Esophagus muscularis mucosa (tissue), 4 donors: ENCODE measurements at places on chromosomes 7 and 10. TPM values are rescaled to one million over a fixed set of nuclear protein-coding genes. Genes with fewer than 3 reads are reported as not detected.

Gene CELF2
- total RNA-seq, result 128 TPM

DNA sequence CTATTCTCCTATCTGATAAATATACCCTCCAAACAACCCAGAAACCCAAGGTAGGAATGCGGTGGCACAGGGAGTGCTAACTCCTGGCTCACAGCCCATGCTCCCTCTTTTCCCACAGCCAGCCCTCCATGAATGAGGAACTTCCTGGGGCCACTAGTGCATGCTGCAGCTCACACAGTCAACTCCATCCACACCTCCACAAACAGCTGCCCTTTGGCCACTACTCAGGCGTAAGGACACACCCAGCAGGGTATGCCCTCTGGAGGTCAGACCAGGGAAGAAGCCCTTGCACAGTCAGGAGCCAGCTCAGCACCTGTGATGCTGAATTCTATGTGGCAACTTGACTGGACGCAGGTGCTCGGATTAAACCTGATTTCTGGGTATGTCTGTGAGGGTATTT is 85.2 kb upstream of the PIK3CG start:
- no peaks in the 10 kb centered on the region for H3K36me3 ChIP-seq
- H3K4me1 ChIP-seq, result peaks cover 5% of the 10 kb centered on the region
- no peak overlapping the region for H3K4me3 ChIP-seq
- no peak for DNase-seq
- H3K27ac ChIP-seq, result no peak overlapping the region

GRCh38 chr10:15361131-15361530 is 10.0 kb downstream of the FAM171A1 start:
- H3K27me3 ChIP-seq, result no peaks in the 10 kb centered on the region
- no peak overlapping the region for H3K4me3 ChIP-seq
- DNase-seq, result no peak
- H3K27ac ChIP-seq, result no peak overlapping the region

Gene ANKRD7
- 0.97 TPM for total RNA-seq

DNA sequence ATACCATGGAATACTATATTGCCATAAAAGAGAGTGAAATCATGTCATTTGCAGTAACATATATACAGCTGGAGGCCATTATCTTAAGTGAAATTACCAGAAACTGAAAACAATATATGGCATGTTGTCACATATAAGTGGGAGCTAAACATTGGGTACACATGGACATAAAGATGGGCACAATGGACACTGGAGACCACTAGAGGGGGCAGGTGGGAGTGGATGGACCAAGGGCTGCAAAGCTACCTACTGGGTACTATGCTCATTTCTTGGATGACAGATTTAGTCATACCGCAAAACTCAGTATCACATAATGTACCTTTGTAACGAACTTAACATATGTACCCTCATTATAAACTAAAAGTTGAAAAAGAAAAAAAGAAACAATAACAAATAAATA is 1167.6 kb downstream of the NXPH1 start:
- H3K36me3 ChIP-seq, result no peaks in the 10 kb centered on the region
- H3K27ac ChIP-seq, result no peak overlapping the region
- no peak for DNase-seq
- H3K4me3 ChIP-seq, result no peak overlapping the region
- no peaks in the 10 kb centered on the region for H3K27me3 ChIP-seq
- H3K4me1 ChIP-seq, result no peaks in the 10 kb centered on the region

GRCh38 chr10:26679588-26679987 is 17.9 kb upstream of the PDSS1 start:
- no peaks in the 10 kb centered on the region for H3K27me3 ChIP-seq
- H3K4me1 ChIP-seq, result no peaks in the 10 kb centered on the region
- no peak overlapping the region for H3K27ac ChIP-seq
- H3K36me3 ChIP-seq, result no peaks in the 10 kb centered on the region

- H3K27ac ChIP-seq, result no peak overlapping the region
- H3K4me1 ChIP-seq, result no peaks in the 10 kb centered on the region
- DNase-seq, result no peak
- no peaks in the 10 kb centered on the region for H3K27me3 ChIP-seq
These were observed 28.1 kb downstream of the DCLRE1A start for GRCh38 chr10:113825791-113826190.

DNA sequence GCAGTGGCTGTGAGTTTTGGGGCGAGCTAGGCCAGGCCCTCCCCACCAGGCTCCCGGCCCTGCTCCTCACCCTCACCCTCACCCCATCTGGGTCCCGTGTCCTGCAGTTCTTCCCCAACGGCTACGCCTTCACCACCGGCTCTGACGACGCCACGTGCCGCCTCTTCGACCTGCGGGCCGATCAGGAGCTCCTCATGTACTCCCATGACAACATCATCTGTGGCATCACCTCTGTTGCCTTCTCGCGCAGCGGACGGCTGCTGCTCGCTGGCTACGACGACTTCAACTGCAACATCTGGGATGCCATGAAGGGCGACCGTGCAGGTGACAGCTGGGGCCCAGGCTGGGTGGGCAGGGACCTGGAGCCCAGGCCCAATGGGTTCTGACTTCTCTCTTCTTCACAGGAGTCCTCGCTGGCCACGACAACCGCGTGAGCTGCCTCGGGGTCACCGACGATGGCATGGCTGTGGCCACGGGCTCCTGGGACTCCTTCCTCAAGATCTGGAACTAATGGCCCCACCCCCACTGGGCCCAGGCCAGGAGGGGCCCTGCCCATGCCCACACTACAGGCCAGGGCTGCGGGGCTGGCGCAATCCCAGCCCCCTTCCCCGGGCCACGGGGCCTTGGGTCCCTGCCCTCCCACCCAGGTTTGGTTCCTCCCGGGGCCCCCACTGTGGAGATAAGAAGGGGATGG is 4.9 kb downstream of the GNB2 start:
- peaks cover 44% of the 10 kb centered on the region for H3K36me3 ChIP-seq
- no peaks in the 10 kb centered on the region for H3K27me3 ChIP-seq
- no peak for DNase-seq
- H3K27ac ChIP-seq, result peak overlapping the region; percentile 63
- H3K4me1 ChIP-seq, result peaks cover 59% of the 10 kb centered on the region

DNA sequence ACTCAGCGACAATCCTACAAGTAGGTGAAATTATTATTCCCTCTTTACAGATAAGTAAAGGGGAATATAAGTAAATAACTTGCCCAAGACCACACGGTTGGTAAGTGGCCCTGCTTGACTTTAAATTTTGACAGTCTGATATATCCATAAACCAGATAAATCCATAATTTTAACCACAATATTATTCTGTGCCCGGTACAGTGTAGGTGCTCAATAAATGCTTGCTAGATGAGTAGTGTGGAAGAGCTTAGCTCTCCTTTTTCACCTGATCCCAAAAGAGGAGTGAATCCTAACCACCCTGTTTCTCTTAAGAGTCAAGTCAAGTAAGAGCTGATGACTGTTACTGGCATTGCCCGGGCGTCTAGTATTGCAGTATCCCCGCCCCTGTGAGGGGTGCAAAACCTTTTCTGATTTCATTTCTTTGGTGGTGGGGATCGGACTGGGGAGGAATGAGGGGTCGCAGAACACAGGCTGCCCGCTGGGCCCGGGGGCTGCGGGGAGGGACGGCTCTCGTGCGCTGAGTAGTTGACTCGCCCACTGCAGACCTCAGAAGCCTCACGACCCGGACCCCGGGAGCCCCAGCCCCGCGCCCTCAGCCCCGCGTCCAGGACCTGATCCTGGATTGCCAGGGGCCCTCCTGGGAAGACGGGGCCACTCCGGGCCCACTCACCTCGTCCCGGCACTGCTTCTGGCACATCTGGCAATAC is 490 bp downstream of the KIN start:
- DNase-seq, result no peak
- H3K36me3 ChIP-seq, result peaks cover 6% of the 10 kb centered on the region
- H3K27ac ChIP-seq, result peak overlapping the region; percentile 87
- no peaks in the 10 kb centered on the region for H3K27me3 ChIP-seq
- H3K4me1 ChIP-seq, result peaks cover 43% of the 10 kb centered on the region

GRCh38 chr7:150413640-150414081 is 34.5 kb downstream of the ZNF775 start:
- peaks cover 17% of the 10 kb centered on the region for H3K36me3 ChIP-seq
- H3K27me3 ChIP-seq, result no peaks in the 10 kb centered on the region
- H3K4me3 ChIP-seq, result no peak overlapping the region
- H3K27ac ChIP-seq, result no peak overlapping the region
- DNase-seq, result no peak

Gene ZNF467
- 11.6 TPM for total RNA-seq

Gene LRRC4
- 0.99 TPM for total RNA-seq

DNA sequence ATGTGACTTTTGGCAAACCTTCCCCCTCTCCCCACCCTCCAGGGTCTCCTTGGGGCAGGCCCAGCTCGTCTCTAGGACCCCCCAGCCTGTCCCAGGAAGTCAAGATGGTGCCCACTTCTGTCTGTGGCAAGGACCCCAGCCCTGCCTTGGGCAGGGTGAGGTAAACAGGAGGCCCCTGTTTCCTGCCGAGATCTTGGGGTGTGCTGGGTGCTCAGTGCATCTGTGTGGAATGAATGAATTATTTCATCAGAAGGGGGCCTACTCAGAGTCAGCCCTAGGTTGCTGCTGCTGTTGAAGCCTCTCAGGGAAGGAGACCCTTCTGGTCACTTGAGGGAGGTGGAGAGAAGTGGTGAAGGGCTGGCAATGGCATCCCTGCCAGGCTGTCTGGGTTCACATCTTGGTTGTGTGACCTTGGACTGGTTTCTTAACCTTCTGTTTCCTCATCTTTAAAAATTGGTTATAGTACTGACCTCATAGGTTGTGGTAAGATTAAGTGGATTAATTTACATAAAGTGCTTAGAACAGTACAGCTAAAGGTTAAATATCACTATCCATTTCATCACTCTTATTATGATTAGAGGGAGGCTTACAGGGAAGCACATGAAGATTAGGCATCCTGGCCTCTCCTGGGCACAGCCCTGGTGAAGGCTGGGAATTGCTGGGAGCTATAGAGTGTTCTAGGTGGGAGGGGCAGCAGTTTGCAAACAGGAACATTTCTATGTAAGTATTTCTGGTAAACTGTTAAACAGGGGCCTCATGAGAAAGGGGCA is 67.7 kb downstream of the ZMIZ1 start:
- peak overlapping the region; percentile 83 for H3K27ac ChIP-seq
- peaks cover 24% of the 10 kb centered on the region for H3K36me3 ChIP-seq
- no peak overlapping the region for H3K4me3 ChIP-seq
- peaks cover 96% of the 10 kb centered on the region for H3K4me1 ChIP-seq
- DNase-seq, result no peak

- peaks cover 19% of the 10 kb centered on the region for H3K36me3 ChIP-seq
- H3K4me1 ChIP-seq, result no peaks in the 10 kb centered on the region
- H3K4me3 ChIP-seq, result no peak overlapping the region
- DNase-seq, result no peak
- no peaks in the 10 kb centered on the region for H3K27me3 ChIP-seq
- H3K27ac ChIP-seq, result no peak overlapping the region
These were observed 30.0 kb downstream of the GUSB start for GRCh38 chr7:65951837-65952578.

GRCh38 chr7:30886608-30887011 is 25.0 kb upstream of the AQP1 start:
- DNase-seq, result no peak
- no peak overlapping the region for H3K4me3 ChIP-seq
- no peaks in the 10 kb centered on the region for H3K27me3 ChIP-seq
- peaks cover 22% of the 10 kb centered on the region for H3K36me3 ChIP-seq
- H3K27ac ChIP-seq, result peak overlapping the region; percentile 74

DNA sequence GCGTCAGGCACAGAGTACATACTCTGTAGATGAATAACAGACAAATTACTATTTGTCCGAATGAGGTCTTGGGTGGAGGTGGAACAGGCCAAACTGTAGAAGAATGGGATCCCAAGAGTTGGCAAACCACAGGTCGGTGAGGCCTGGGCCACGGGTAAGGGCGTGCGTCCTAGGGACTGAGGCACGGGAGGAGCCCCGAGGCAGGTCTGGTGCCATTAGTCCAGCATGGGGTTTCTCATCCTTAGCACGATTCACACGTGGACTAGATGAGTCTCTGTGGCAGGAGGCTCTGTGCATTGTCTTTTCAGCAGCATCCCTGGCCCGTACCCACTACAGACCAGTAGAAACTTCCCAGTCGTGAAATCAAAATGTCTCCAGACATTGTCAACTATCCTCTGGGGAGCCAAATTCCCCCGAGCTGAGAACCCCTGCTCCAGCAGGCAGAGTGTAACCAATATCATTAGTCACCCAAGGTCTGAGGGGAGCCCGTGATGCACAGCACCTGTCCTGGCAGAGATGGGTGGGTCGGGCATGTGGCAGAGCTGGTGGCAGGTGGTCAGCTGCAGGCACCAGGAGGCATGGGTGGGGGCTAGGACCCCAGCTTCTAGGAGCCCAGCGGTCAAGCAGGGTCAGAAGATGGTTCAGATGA is 61.3 kb downstream of the COL13A1 start:
- no peaks in the 10 kb centered on the region for H3K27me3 ChIP-seq
- no peak overlapping the region for H3K27ac ChIP-seq
- peaks cover 38% of the 10 kb centered on the region for H3K4me1 ChIP-seq
- no peak for DNase-seq
- no peak overlapping the region for H3K4me3 ChIP-seq
- no peaks in the 10 kb centered on the region for H3K36me3 ChIP-seq

Gene STMP1
- 8.8 TPM for total RNA-seq

- peak overlapping the region; percentile 95 for H3K4me3 ChIP-seq
- no peak overlapping the region for H3K27ac ChIP-seq
- peaks cover 67% of the 10 kb centered on the region for H3K4me1 ChIP-seq
- DNase-seq, result no peak
- no peaks in the 10 kb centered on the region for H3K27me3 ChIP-seq
These were observed 2.1 kb upstream of the PBLD start for GRCh38 chr10:68334672-68335467.

DNA sequence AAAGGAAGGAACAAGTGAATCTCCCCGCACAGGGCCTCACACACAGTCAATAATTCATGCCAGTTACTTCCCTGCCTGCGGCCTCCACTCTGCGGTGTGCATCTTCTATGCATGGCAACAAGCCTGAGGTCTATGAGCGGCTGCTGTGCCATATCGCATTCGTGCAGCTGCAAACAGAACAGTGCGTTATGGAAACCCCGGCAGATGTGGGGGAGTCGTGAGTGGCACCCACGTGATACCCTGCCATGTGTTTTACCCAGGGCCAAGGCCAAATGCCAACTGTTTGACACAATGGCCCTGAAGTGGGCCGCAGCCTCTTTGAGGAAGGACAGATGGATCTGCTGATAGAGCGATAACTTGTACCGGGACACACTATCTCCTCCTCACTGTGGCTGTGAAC is 13.4 kb downstream of the TNS3 start:
- no peaks in the 10 kb centered on the region for H3K36me3 ChIP-seq
- no peak overlapping the region for H3K27ac ChIP-seq
- H3K27me3 ChIP-seq, result no peaks in the 10 kb centered on the region

GRCh38 chr7:34838329-34838728 is 180.3 kb downstream of the NPSR1 start:
- no peaks in the 10 kb centered on the region for H3K4me1 ChIP-seq
- no peak overlapping the region for H3K4me3 ChIP-seq
- H3K27me3 ChIP-seq, result no peaks in the 10 kb centered on the region
- H3K27ac ChIP-seq, result no peak overlapping the region
- H3K36me3 ChIP-seq, result no peaks in the 10 kb centered on the region

Gene MRPS16
- total RNA-seq, result 36.6 TPM

- DNase-seq, result no peak
- H3K4me3 ChIP-seq, result no peak overlapping the region
- no peaks in the 10 kb centered on the region for H3K4me1 ChIP-seq
- H3K27ac ChIP-seq, result no peak overlapping the region
- no peaks in the 10 kb centered on the region for H3K27me3 ChIP-seq
These were observed 30.0 kb downstream of the IKZF1 start for GRCh38 chr7:50334341-50334994.

GRCh38 chr7:135326636-135327280 is 93.1 kb downstream of the STRA8 start:
- no peaks in the 10 kb centered on the region for H3K27me3 ChIP-seq
- H3K36me3 ChIP-seq, result no peaks in the 10 kb centered on the region
- DNase-seq, result no peak
- no peak overlapping the region for H3K4me3 ChIP-seq
- H3K27ac ChIP-seq, result no peak overlapping the region
